ENCODE measurements at places on chromosomes 12 and 14.
A peak's percentile ranks its signal among the peaks of the same experiment; 100 is the strongest.

DNA sequence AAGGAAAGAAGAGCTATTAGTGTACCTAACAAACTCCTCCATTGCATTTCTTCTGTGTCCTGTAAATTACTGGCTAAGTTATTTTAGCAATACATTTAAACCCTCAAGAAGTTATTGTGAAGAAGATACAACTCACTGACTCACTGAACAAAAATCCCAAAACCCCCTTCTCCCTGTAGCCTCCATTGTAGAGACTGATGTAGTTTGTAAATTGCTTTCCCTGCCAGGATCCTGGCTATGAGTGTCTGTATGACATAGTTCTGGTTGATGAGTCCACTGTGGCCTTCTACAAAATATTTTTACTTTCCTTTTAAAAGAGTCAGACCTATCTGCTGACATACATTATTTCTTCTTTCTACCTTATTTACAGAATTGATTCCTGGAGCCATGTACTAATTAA, 155.6 kb downstream of the SLC6A15 start:
- no peak for DNase-seq

DNA sequence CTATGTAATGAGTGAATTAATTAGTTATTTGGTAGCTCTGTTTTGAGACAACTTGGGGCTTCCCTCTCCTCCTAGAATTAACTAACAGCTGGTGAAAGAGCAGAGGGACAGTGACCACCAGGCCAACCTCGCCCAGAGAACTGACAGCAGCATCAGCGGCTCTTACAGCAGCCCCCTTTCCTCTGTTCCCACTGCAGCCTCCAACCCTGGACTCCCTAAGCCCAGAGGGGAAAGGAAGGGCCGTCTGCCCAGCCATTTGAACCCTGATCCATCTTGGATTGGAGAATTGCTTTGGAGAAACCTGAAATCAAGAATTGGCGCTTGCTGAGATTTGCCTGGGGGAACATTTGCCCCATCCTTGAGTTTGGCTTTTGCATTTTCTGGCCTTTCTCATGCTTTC, 45.5 kb downstream of the B4GALNT3 start:
- no peak for DNase-seq

- DNase-seq = peak; percentile 32
Measured at GRCh38 chr12:6532927-6533652, 1.2 kb upstream of the GAPDH start.

DNA sequence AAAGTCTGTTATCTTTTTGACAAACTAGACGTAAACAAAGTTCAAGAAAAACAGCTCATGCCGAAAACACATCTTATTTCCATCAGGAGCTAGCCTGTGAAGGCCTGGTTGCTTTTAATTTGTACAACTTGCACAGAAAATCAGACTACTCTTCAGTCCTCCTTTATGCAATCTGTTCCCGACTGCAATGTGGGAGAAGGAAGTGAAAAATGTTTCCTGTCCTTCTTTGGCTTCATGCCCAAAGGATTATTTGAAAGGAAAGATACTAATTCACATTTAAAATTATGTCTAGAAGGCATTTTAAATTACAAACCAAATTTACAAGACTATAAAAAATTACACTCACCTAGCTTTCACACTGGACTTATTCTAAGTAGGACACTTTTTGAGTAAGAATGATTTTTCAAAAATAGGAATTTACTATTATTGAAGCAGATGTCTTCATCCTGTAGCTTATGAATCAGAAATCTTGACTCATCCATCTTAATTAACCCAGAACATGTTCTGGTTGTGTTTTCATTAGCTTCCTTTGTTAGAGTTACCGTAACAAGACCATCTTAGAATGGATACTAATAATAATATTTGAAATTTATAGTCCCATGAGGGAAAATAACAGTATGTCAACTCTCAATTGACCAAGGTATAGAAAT, 272.6 kb downstream of the PRKD1 start:
- DNase-seq = no peak

DNA sequence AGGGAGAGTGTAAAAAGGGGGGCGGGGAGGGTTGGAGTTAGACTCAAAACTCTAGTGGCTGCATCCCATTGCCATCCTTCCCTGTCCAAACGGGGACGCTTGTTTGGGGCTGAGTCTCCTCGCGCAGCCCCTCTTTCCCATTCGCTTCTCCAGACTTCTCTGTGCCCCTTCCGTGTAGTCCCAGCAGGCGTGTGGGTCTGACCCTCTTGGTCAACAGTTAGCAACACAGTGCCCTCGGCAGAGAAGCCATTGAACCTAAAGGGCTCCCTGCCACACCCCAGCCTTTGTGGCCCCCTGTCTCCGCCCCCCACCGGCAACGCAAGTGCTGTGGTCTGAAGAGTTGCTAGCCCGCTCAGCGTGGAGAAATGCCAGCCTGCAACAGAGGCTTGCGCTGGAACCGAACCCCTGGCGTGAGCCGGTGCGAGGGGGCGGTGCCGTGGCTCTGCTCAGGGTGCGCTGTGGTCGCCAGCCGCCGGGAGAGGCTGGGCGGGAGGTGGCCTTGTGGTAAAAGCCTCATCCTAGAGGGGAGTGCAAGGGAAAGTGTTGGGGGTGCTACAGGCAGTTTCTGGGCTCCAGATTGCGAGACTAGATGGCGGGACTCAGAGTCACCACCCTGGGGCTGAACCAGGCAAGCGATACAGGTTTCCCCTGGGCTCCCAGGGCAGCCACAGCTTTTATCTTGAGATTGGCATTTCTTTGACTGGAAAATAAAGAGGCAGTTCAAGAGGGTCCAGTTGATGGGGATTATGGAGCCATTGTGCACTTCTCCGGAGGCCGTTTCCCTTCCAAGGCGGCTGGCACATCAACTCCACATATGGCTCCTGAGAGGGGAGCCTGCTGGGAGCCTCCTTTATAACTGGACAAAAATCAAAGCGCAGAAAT, 2.1 kb downstream of the PLXNC1 start:
- peak; percentile 60 for DNase-seq

DNA sequence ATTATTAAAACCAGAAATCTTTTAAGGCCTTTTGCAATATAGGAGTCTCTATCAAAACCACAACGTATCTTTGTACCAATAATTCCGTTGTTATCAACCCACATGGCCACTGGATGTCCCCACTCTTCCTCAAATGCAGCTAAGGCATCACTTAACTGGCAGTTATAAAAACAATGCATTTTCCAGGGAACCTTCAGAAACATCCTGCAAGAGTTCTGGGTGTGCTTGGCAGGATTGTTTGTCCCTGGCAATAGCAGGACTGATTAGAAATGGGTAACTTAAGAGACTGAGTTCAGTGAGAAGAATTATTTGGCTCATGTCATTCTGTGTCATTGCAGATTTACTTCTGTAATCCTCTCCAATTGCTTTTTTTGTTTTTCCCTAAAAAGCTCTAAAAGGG, 112.0 kb downstream of the SLC15A5 start:
- no peak for DNase-seq

- no peak for DNase-seq
Measured at GRCh38 chr12:29350080-29350479, 30.9 kb downstream of the ERGIC2 start.

DNA sequence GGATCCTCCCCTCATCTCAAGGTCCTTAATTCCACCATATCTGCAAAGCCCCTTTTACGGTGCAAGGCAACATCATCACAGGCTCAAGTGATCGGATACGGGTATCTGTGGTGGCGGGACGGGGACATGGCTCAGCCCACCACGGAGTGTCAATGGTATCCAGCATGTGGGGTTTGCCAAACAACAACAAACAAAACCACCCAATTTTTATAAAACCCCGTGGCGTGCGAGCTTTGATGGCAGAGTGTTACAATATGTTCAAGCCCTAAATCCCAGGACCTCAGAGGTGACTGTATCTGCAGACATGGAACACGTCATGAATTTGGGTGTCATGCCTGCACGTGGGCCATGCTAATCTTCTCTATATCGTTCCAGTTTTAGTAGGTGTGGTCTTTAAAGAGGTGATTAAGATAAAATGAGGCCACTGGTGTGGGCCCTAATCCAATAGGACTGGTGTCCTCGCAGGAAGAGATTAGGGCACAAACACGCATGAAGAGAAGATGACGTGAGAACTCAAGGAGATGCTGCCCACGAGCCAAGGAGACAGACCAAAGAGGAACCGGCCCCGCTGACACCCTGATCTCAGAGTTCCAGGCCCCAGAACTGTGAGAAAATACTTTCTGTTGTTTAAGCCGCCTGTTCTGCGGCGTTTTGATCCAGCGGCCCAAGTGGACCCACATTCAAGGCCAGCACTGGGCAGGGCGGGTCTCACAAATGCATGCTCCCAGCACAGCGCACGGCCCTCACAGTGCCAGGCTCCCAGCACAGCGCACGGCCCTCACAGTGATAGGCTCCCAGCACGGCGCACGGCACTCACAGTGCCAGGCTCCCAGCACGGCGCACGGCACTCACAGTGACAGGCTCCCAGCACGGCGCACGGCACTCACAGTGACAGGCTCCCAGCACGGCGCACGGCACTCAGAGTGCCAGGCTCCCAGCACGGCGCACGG, 6.7 kb upstream of the GOLGA3 start:
- no peak for DNase-seq

Data from activated naive CD4-positive, alpha-beta T cell treated with Interleukin-2 at 50 U/mL for 16 hours (primary cell).